ENCODE measurements at places on chromosomes 6 and 20.

DNA sequence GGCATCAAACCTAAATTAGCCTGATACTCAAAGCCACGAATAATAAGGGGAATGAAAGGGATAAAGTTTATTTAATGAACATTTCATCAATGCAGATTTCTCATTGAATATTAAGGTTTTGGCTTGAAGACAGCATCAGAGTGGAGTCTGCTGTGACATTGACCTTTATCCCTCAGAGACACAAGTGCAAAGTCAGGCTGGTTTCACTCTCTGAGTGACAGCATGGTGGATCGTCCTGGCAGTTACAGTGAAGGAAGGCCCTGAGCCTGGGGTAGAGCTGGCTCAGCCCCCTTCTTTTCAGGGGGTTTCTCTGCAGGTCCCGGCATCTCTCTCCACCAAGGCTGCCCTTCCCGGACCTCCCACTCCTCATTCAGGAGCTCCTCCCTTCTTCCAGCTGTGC is 503.1 kb downstream of the PREX1 start:
- no peak for DNase-seq

DNA sequence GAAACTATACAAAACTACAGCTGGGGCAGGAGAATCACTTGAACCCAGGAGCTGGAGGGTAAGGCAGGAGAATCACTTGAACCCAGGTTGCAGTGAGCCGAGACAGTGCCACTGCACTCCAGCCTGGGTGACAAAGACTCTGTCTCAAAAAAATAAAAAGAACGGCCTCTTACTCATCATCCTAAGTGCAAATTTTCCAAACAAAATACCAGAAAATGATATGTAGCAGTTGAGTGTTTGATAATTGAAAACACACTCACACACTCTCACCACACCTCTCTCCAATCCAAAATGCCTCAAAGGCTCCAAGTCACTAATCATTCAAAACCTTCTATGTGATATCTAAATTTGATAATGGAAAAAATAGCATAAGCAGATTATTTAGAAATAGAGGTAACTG is 198.6 kb upstream of the SHLD1 start:
- DNase-seq = no peak

DNA sequence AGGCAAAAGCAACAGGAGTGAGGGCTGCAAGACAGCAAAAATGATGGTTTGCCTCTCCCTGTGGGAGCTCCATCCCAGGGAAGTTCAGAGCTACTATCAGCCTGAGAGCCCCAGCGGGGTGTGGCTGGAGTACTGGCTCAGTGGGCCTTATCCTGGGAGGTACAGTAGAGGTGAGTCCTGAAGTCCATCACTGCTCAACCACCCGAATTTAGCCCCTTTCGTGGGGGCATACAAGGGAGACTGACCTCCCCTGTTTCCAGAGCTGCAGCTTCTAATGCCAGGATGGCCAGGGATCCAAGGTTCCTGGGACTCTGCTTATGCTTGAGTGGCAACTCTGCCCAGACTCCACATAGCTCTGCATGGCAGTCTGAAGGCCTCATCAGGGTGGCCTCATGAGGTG is 617.8 kb downstream of the MMUT start:
- DNase-seq = no peak

DNA sequence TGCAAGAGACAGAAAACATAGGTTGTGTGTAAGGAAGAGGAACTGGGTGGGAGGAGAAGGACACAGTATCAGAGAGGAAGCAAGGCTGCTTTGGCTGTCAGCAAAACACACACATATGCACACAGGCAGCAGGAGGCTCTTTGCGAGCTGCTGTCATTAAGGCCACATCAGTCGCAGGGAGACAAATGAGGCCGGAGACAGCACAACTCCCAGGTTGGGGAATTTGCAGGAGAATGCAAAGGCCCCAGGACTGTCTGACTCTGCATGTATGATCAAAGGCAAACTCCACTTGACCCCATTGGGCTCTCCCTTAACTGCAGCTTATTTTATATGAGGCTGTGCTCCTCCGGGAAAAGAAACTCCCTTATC is 35.3 kb downstream of the METTL24 start:
- no peak for DNase-seq

GRCh38 chr6:138647006-138647405 is 126.6 kb upstream of the CCDC28A start:
- DNase-seq = no peak

DNA sequence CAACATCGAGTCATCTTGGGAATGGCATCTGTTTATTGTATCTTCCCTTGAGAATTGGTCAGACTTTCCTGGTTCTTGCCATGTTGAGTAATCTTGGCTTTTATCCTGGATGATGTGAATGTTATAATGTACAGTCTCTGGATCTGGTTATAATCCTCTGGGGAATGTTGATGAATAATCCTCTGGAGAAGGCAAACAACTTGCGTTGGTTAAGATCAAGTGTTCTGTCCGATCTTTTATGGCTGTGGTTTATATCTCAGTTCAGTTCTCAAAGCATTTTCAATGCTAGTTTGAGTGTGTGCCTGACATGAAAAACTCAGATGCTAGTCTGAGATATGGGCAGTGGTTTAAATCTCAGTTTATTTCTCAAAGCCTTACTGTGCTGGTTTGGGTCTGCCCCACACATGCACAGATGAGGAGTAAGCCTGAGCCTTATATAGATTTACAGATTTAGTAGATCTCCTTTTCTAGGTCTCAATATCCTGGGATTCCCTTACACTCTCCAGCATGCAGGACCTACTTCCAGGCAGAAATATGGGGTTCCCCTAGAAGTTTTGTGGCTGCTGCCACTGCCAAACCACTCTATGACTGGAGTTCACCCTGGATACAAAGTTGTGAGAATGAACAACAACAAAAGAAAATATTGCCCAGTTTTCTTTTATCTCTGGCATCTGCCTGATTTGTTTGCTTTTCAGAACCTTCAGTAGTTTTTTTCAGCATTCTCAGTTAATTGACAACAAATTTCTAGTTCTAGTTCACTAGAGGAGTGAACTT is 191.8 kb upstream of the MAN1A1 start:
- no peak for DNase-seq

DNA sequence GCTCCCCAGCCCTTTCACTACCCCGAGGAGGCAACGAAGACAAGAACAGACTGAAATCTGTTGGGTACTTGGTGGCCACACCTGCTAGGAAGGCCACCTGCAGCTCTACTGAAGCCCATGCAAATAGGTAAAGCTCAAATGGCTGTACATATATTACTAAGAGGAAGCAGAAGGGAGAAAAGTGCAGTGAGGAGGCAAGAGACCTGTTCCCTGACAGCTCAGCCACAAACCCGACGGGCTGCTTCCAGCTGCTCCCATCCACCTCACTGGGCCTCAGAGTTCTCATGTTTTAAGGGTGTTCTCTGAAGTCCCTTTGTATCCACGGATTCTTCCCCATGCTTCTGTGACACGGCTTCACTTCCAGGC is 24.6 kb downstream of the TRAM2 start:
- DNase-seq = no peak

DNA sequence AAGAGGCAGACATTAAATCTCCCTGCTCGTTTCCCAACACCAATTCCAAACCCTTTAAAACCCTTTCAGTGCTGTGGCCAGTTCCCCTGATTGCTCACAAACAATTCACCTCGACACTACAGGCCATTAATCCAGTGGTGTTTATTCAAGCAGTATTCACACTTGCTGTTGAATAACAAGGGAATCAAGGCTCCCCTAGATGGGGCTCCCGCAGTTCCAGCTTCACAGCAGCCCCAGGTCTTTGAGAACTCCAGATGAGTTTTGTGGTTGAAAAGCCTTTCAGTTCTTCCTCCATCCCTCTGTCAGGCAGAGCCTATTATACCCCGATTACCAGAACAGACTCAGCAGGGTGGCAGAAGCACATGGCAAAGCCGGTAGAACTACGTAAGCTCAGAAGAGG is 36.2 kb downstream of the JAG1 start:
- no peak for DNase-seq

- DNase-seq = no peak
These were observed 50.5 kb upstream of the PAK5 start for GRCh38 chr20:9889270-9889981.

- no peak for DNase-seq
These were observed 1.6 kb upstream of the THBD start for GRCh38 chr20:23050847-23051627.

- DNase-seq = no peak
These were observed 305.4 kb downstream of the TAF4 start for GRCh38 chr20:61760321-61760720.

DNA sequence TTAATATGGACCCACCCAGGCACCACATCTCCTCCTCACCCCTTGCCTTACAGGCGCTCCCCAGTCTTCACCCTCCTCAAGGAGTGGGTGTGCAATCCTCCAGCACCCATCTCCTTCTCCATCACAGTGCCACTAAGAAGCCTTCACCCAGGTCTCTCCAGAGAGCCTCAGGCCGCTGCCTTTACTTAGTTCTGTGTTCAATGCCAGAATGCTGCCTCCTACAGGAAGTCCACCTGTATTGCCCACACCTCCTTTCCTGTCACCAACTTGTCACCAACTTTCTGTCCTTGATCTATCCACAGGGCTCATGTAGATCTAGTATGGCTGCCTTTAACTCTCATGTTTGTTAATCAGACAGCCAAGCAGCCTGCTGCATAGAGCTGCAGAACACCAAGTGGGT is 586 bp upstream of the LST1 start:
- no peak for DNase-seq
